RKO (cell line): ENCODE measurements at places on chromosomes 12 and 14.

- DNase-seq: no peak
Observed at GRCh38 chr14:56379956-56380355, 199.6 kb upstream of the TMEM260 start.

DNA sequence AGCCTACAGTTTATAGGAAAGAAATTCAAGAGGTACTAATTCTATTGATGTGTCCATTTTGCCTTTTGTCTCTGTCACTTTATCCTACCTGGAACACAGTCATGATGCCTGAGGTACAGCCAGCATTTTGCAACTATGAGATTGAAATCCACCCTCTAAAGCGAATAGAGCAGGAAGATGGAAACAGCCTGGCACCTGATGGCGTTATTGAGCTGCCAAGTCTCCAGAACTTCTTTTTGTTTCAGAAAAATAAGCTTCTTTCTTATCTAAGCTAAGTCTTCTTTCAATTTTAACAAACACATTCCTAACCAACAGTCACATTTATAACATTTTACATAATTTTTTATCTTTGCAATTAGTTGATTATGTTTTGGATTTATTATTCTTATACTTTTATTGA, 182.1 kb downstream of the PAWR start:
- DNase-seq: no peak

DNA sequence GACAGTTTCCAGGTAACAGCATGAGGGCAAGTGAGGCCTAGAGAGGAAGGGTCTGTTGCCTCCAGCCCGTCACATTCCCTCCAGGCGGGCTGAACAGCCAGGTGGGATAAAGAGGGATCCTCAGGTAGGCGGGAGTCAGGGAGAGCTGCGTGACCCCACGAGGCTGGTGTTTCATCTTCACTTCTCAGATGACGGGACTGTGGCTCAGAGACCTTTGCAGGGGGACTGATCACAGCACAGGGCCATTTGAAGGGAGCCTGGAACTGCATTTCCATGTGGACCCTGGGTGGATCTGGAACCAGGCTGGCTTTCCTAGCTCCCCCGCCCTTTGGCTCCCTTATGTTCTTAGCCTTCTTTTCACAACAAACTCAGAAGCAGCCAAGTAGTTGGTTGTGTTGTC, 37.4 kb downstream of the SH2B3 start:
- no peak for DNase-seq

DNA sequence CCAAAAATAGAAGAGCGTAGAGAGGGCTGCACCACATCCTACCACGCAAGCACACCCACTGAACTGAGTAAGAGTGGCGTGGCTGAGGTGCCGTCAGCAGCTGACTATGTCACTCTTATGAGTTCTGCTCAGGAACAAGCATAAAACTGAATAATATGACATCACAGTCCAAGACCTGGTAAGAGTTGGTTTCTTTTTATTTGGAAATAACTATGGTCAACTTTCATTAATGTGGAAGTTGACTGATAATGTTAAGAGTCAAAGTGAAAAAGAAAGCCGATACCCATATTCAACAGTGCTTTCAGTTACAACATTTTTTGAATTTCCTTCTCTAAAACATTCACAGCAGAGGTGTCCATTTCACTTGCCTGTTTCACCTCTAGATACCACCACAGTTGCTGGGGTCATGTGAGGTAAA, 44.6 kb downstream of the GNS start:
- no peak for DNase-seq

DNA sequence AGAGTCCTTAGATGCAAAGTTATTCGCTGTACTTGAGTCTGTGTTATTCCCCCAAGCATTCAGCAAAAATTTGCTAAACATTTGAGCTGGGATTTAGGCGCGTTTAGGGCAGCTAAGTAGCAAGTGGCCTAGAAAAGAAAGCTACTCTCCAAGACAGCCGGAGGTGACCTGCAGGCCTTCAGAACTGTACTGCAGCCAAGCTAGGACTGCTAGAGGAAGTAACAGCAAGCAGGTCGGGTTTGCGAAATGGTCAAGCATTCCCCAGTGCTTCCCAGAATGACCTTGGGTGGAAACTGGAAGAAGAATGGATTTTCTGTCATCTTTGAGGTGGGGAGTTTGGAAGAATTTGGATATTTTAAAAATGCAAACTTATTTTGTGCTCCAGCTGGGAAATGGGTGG, 287.5 kb downstream of the FOXN3 start:
- DNase-seq: no peak

GRCh38 chr12:71592841-71593240, 70.8 kb downstream of the ZFC3H1 start:
- no peak for DNase-seq

DNA sequence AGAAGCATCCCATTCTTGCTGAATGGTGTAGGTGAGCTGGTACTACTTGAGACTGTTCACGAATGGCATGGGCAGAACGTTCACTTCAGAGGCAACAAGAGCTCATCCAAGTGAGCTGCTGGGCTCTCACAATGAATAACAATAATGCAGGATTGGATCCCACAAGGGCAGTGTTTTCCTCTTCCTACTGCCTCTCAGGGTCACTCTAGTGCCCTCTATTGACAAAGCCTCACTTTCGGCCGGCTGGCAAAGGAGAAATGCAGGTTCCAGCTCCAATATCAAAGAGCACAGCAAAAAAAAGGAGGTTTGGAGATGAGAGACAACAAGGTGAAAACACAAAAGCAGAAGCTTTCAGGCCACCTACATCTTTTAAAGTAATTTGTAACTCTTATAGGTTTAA, 74.6 kb upstream of the MYF6 start:
- DNase-seq: no peak

GRCh38 chr12:26077915-26078702, 46.7 kb downstream of the BHLHE41 start:
- DNase-seq: no peak

DNA sequence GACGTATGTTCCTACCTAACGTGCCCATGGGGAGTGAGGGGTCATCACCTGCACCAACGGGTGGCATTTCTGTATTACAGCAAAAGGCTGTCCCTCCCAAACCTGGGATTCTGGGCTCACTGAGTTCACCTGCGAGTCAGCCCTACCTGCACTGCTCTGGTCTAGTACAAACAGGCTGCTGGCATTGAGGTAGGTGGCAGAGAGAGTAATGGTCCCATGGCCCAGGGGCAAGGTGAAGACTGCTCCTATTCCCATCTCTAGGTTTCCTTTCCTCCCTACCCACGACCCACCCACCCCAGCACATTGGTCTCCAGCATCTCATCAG, 421 bp downstream of the SUOX start:
- DNase-seq: no peak

DNA sequence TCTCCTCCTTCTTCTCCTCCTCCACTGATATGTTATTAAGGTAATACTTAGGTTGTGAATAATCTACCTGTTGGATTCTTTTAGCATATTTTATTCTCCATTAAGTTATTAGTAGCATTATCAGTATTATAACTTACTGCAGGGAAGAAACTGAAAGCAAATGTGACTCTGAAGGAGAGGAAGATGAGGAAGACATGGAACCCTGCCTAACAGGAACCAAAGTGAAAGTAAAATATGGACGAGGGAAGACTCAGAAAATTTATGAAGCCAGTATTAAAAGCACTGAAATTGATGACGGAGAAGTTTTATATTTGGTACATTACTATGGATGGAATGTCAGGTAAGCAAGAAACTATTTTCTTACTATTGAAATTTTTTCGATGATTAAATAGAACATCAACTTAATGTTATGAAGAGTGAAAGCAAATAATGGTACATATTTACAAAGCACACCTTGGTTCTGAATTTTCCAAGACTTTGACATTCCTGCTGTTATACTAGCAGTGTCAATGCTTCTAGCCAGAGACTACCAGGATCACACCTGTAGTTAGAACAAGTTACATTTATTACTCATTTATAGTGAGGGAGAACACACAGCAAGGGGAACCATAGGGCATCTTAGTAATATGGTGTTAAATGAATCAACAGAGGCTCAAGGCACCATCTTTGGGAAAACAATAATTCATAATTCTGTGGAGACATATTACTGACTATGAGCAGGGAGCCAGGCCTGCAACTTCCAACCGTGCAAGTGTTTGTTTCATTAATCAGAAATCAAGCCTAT, 42.0 kb upstream of the TOMM20L start:
- no peak for DNase-seq

DNA sequence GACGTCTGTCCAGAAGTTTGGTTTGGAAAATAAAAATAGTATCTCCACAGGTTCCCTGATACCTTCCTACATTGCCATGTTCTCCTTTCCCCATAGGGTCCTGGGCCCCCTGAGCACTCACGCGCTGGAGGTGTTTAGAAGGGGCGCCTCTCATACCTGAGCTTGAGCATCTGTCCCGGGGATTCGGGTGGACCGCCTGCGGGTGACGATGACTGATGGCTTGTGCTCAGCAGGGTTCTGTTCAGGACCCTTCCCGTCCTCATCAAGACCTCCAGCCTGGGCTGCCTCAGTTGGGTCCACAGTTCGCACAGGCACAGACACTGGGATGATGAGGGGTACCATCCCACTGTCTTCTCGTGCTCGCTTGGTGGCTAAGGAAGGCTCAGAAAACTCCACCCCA, 22.7 kb upstream of the PNMA1 start:
- no peak for DNase-seq

DNA sequence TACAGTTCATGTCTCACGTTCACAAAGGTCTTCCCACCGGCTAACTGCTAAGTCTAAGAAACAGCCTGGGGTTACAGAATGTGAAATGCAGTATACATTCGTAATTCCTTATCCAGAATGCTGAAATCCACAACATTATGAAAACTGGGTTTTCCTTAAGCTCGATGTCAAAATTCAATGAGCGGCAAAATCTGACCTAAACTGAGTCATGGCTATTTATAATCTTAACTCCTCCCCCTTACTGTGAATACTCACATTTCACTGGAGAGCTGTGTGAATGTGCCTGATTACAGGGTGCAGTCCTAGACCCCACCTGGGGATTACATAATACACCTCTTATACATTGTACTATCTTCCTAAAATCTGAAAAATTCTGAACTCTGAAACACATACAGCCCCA, 35.3 kb downstream of the STX2 start:
- no peak for DNase-seq

DNA sequence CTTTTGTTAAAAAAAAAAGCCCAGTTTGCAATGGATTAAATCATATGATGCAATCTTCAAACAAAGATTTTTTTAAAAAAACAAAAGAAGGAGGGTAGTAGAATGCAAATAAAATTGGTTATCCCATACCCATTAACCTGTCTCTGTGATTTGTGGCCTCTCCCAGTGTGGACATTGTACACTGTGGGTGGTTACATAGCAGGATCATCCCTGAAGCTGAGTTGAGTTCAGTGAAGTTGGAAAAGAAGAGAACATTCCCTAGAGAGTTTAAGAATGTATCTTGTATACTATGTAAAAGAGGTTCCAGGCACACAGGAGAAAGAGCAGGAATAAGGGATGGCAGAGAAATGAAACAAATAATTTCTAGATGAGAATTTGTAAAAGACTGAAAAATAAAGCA, 142.4 kb upstream of the SLC16A7 start:
- DNase-seq: no peak

GRCh38 chr14:96965885-96966595, 168.9 kb downstream of the VRK1 start:
- DNase-seq: no peak

DNA sequence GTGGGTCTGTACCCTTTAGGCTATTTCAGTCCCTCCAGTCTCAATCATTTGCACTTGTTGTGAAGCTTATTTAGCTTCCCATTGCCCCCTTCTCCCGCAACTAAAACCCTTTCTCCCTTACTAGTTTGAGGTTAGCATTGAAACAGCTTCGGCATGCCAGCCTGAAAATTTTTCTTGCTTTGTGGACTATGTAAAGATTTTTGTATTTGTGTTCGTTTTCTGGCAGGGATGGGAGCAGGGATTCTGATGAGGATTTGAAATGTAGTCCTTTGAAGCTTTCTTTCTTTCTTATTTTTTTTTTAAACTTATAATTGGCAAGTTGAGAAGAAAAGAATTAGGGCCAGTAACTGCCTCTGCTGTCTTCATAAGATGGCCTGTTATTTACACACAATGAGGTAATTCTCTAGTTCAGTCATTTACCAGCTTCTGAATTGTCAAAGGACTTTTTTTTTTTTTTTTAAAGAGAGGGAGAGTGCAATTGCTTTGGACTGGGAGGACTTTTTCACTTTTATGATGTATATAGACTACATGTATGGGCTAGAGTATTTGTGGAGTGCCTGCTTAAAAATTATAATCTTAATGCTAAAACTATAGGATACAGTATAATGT, 29.0 kb downstream of the PALS1 start:
- no peak for DNase-seq

GRCh38 chr12:88182416-88182815, 40.3 kb downstream of the TMTC3 start:
- no peak for DNase-seq

- DNase-seq: no peak
Observed at GRCh38 chr12:62784576-62784975, 150.4 kb downstream of the PPM1H start.

GRCh38 chr14:86787717-86788116, 1205.3 kb downstream of the GALC start:
- DNase-seq: no peak
